CD8-positive, alpha-beta T cell (primary cell): ENCODE measurements at places on chromosomes 1 and 21.

GRCh38 chr21:26389971-26390641 is 183.0 kb downstream of the CYYR1 start:
- DNase-seq, result no peak

GRCh38 chr1:74763807-74764206 is 30.9 kb downstream of the TYW3 start:
- DNase-seq, result no peak

- DNase-seq, result no peak
Observed at GRCh38 chr1:91777630-91778300, 108.2 kb downstream of the TGFBR3 start.

DNA sequence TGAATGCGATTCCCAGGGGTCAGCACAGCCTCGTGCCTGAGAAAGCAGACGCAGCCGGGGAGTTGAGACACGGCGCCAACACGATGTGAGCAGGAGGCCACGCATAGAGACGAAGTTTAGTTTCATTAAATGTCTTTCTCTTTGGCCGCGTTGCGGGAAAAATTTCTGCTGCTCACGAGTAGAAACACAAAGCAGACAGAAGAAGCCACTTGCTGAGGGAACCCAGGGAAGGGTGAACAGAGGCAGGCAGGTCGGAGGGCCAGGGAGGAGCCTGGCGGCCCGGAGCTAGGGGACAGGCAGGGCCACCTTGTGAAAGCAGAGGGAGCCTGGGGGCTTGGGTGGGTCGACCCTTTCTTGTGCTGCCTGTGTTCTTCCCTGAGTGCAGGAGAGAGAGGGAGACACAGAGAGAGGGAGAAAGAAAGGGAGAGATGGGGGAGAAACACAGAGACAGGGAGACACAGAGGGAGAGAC is 33.2 kb downstream of the POFUT2 start:
- DNase-seq, result no peak

DNA sequence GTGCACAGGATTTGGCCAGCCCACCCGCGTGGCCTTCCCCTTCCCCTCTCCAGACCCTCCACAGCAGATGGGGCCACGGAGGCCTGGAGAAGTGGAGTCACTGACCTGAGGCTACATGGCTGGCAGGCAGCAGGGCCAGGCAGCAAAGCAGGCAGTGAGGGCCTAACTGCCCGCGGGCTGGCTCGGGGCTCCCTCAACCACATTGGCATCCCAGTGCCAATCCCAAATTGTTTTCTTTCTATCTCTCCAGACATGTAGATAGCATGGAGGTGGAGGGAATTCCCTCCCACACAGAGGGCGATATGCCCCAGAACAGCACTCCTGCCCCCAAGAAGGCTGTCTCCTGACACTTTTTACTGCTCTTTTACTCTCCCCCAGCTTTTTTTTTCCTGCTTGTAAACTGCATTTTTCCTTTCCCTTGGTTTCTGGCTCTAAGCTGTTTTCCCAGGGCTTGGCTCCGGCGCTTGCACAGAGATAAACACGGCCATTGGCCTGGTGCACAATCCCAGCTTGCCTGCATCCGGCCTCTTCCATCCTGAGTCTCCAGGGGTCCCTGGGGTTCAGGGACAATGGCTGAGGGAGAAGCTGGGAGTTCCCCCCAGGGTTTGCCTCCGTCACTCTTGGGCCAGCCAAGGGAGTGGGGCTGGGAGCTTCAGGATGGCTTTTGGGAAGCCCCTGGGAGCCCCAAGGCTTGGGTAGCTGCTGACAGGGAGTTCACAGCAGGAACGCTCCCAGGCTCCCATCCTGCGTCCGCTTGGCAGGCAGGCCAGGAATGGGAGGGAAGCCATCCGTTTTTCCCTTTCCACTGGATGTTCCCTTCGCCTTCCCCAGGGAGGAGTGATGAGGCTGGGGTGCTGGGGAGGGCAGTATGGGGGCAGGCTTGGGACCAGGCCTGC is 7.0 kb downstream of the EPHX1 start:
- DNase-seq, result no peak

DNA sequence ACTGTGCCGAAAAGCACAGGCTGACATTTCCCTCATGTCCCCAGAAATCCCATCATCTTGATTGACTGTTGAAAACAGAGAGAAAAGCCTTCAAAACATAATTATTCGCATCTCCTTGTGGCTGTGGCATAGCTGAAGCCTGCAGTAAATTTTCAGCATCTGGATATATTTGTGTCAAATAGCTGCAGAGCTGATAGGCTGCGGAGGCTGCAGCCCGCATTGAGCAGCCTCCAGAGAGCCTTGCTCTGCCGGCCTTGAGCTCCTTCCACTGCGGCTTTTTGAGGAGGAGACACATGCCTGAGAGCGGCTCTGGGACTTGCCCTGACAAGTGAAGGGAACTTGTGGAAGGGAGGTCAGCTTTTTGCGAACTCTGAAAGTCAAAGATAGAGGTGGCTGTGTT is 144.7 kb downstream of the RYR2 start:
- no peak for DNase-seq

- DNase-seq, result no peak
Observed at GRCh38 chr21:36250423-36251075, 69.4 kb upstream of the MORC3 start.

DNA sequence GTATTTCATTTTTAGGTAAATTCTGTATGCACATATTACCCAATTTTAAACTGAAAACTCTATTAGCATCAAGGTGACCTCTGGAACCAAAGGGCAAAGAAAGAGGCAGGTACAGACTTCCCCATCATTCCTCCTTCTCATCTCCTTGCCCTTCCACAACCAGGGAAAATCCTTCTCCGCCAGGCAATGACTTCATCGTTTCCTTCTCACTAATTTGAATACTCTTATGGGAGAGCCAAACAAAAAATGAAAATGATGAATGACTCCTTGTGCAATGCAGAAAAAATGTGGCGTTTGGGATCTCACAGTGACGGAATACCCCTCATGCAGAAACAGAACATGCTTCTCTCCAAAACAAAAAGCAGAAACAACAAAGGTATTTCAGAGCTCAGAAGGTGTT is 83.7 kb downstream of the HLCS start:
- no peak for DNase-seq

DNA sequence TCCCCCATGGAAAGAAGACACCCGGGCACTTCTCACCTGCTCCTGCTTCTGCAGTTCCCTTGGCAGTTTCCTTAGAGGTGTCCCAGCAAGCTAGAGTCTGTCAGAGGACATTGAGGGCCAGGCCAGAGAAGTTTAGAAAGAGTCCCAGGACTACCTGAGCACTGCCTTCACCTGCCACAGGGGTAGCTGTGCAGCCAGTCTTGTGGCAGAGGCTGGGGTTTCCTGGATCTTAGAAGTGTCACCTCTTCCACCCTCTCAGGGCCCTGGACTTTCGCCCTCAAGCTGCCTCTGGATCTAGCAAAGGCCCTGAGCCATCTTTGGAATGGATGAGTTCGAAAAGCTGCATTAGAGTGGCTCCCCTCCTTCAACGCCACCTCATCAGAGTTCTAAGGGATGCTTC is 34.9 kb upstream of the BTG2 start:
- DNase-seq, result no peak

DNA sequence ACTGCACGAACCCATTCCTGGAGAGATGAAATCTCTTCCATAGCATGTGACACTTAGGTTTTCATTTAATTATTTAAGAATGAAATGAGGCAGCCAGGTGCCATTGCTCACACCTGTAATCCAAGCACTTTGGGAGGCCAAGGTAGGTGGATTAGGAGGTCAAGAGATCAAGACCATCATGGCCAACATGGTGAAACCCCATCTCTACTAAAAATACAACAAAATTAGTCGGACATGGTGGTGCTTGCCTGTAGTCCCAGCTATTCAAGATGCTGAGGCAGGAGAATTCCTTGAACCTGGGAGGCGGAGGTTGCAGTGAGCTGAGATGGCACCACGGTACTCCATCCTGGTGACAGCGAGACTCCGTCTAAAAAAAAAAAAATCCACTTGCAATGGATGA is 17.8 kb downstream of the L1TD1 start:
- no peak for DNase-seq

- no peak for DNase-seq
Observed at GRCh38 chr21:34878940-34879339, 170.2 kb downstream of the RUNX1 start.

GRCh38 chr1:16219968-16220500 is 7.6 kb upstream of the ARHGEF19 start:
- no peak for DNase-seq

GRCh38 chr1:153799016-153799415 is 23.8 kb downstream of the SLC27A3 start:
- no peak for DNase-seq
